Heart left ventricle (tissue), 16 donors: ENCODE measurements at places on chromosomes 7 and 10. TPM values are rescaled to one million over a fixed set of nuclear protein-coding genes. Genes with fewer than 3 reads are reported as not detected.

CDHR3 gene
- total RNA-seq: 1.0 TPM

GRCh38 chr7:107170051-107170915, 1.5 kb downstream of the HBP1 start:
- no peak for DNase-seq

FOXP2 gene
- total RNA-seq: 1.9 TPM

DNA sequence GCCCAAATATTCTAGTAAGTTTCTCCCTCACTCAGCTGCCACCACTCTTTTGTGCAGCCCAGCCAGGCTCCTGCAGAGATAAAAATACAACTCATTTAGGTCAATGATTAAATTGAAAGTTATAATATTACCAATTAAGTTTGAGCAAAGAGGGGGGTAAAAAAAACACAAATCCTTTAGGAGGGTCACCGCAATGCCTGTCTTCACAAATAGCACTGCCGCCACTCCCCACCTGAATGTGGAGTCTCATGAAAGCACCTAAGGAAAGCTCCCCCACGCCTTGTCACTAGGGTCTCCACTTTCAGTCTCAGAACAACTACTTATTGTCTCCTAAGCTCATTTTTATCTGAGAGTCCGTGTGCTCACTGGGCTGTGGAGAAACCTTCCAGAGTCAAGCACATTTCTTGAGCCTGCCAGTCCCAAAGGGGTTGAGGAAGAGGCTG, 148.7 kb downstream of the FGFR2 start:
- no peak for DNase-seq

C10orf143 gene
- total RNA-seq: 0.32 TPM
